Stimulated activated naive CD4-positive, alpha-beta T cell treated with Interleukin-2 at 50 U/mL for 16 hours (primary cell): ENCODE measurements at places on chromosomes 12 and 14.

- no peak for DNase-seq
Observed at GRCh38 chr14:74135426-74135825, 50.7 kb downstream of the LIN52 start.

GRCh38 chr12:80778005-80778541 lies 61.4 kb downstream of the MYF5 start:
- DNase-seq: no peak

DNA sequence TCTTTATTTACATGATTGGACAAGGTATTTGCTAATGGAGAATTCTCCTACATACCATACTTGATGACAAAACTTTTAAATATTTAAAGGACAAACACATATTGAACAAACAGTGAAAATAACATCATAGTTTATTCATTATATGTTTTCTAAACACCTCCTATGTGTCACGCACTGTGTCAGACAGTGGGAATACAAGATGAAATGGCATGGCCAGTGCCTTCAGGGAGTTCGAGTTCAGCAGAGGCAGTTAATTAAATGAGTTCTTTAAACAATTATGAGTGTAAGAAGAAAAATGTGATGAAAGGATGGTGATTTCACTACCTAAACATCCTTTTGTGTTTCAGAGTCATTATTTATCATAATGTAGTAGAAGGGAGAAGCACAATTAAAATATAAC lies 159.8 kb downstream of the KCNH5 start:
- DNase-seq: no peak

DNA sequence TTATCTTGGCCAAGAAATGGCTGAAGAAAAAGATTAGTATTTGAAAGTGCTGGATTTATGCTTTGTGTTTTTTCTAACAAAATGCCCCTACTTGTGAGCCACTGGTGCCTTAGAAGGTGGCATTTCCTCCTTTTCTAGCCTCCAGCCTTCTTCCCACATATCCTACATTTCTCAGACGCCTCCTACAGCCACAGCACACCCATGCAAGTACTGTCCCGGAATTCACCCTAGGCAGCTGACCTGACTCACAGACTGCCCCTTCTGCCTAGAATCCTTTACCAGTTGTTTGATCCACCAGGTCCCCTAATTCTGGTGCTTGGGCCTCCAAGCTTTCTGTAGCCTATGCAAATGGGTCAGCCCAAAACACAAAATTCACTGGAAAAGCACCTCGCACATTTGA lies 166.0 kb downstream of the FOXN3 start:
- no peak for DNase-seq

GRCh38 chr12:106736051-106736957 lies 38.2 kb upstream of the RIC8B start:
- no peak for DNase-seq

- no peak for DNase-seq
Observed at GRCh38 chr12:104737791-104738301, 220.2 kb downstream of the SLC41A2 start.

DNA sequence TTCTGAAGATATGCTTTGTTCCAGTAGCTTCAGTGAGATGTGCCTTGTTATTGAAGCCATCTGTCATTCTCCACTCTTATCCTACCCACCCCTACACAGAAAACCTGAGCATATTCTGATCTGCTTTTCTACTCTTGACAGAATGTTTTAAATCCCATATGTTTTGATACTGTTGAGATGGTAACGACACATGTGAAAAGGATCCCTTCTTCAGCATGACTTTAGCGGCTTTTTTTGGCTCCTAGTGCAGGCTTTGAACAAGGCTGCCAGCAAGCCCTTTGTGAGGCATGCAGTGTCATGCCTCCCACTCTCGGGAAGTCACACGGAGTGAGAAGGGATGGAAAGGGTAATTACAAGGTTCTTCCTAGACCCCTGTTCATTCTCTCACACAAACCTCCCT lies 228.8 kb upstream of the RGS6 start:
- no peak for DNase-seq

DNA sequence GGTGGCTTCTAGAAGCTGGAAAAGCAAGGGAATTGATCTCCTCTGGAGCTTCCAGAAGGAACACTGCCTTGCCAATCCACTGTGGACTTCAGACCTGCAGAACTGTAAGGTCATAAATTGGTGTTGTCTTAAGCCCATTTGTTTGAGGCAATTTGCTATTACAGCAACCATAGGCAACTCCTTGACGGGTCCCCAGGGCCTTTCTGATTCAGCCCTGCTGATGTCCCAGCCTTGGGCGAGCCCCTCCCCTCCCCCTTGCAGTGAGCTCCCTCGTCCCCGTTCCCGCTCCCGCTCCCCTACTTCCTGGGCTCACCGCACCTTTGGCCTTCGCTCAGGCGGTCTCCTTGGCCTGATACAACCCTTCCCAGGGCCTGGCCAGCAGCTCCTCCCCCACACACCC lies 18.9 kb upstream of the DIO3 start:
- no peak for DNase-seq

DNA sequence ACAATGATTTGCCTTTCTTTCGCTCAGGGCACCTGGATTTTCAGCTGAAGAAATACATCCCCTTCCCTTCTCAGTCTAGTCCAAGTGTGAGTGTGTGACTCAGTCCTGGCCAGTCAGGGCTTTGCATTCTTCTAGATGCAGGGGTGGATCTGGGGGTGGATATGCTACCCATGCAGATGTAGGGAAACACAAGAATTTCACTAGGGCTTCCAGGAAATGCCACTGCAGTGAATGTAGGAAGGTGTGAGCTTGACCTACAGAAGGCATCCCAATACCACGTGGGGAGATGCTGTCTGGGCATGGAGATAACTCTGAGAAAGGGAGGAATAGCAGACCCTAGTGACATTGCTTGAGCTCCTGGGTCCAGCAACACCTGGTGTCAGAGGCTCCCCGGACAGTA lies 404.2 kb downstream of the GLT1D1 start:
- no peak for DNase-seq

- DNase-seq: no peak
Observed at GRCh38 chr12:64691795-64692583, 67.2 kb downstream of the GNS start.

- DNase-seq: no peak
Observed at GRCh38 chr14:81416981-81417380, 16.9 kb upstream of the STON2 start.

GRCh38 chr12:59689776-59690175 lies 93.9 kb downstream of the SLC16A7 start:
- DNase-seq: no peak

DNA sequence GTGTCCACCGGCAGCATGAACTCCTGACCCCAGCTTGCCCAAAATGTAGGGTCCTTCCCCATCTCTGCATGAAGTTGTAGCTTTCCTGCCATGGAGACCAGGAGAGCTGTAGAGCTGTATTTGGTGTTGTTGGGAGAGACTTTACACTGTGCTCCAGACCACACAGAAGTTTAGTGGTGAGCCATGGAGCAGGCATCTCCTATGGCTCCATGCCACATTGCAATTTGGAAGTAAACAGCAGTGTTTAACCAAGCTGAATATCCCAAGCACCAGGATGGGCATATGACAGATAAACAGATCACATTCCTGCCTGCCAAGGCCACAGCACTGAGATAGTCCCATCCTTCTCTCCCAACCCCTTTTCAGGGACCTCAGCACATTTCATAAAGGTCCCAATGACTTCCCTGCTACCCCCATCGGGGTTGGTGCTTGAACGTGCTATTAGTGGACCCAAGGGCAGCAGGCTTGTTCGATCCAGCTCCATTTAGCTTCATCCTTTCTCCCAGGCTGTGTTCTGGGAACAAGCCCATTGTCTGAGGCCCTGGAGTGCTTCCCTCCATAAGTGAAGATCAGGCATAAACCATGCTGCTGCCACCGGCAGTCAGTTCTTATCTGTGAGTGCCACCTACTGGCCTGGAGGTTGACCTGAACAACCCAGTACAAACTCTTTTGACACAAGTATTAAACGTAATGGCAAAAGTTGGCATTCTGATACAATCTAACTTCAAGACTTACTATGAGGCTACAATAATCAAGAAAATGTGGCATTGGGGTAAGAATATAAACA lies 172.3 kb upstream of the ATXN7L3B start:
- no peak for DNase-seq

DNA sequence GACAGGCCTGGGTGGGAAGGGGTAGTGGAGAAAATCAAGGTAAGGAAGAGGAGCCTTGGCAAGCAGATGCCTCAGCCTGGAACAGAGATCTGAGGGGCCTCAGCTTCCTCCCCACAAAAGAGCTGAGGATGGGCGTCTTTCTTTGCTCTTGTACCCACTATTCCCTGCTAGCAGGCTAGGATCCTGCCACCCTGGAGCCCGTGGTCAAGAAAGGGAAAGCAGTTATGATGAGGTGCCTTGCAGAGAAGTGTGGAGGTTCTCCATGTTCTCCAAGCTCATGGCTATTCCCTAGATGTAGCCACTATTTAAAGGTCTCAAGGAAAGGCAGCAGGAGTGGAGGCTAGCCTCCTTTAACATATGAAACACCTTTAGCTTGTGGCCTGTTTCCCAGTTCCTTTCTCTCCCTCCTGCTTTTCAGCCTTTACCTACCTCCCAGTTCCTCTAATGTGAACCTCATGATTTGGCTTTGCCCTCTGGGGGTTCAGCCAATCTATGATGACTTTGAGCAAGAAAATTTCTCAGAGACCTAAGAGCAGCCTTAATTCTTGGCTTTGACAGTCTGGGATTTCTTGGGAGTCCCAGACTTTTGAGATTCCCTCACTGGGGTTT lies 1.1 kb downstream of the IKZF4 start:
- DNase-seq: no peak

DNA sequence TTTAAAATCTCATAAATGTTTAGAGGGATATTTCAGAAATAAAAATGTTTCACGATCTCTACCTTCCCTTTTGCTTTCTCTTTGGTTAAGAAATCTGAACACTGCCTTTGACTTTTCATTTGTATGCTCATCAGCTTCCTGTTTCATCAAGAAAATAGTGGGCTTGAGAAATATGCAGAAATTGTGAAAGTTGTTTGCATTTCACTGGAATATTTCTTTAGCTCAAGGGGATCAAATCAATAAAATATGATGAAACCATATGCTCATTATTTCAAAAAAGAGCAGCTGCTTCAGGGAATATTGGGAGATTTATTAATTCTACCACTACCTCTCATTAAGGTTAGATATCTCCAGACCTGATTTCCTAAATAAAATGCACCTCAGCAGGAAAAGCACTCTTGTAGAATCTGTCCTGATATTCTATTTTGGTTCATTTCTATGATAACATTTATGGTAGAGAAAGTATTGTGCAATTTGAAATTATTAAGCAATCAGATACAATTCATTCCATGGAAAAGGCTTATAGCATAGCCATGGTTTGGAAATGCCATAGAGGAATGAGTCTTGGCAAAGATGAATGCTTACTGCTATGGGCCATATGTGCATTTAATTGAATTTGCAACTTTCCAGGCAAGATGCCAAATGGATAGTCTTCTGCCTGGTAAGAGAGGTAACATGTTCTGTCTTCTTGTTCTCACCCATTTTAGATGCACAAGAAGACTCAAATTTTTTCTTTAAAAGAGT lies 212.6 kb upstream of the SLC16A7 start:
- DNase-seq: no peak

GRCh38 chr14:87179936-87180335 lies 813.0 kb downstream of the GALC start:
- DNase-seq: no peak

GRCh38 chr14:45970621-45971020 lies 681.0 kb downstream of the RPL10L start:
- no peak for DNase-seq

DNA sequence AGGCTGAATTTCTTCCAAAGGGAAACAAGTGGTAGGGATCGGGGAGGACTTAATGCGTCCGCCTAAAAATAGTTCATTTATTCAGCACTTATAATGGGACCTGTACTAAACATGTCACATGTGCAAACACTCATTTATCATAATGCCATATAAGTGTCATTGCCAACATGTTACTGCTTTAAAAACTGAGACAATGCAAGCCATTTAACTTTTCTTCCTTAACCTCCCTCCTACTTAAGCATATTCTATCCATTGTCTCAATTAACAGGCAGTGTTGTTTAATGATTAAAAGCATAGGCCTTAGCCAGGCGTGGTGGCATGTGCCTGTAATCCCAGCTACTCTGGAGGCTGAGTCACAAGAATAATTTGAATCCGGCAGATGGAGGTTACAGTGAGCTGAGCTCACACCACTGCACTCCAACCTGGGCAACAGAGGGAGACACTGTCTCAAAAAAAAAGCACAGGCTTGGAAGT lies 13.5 kb upstream of the SCFD1 start:
- DNase-seq: no peak

DNA sequence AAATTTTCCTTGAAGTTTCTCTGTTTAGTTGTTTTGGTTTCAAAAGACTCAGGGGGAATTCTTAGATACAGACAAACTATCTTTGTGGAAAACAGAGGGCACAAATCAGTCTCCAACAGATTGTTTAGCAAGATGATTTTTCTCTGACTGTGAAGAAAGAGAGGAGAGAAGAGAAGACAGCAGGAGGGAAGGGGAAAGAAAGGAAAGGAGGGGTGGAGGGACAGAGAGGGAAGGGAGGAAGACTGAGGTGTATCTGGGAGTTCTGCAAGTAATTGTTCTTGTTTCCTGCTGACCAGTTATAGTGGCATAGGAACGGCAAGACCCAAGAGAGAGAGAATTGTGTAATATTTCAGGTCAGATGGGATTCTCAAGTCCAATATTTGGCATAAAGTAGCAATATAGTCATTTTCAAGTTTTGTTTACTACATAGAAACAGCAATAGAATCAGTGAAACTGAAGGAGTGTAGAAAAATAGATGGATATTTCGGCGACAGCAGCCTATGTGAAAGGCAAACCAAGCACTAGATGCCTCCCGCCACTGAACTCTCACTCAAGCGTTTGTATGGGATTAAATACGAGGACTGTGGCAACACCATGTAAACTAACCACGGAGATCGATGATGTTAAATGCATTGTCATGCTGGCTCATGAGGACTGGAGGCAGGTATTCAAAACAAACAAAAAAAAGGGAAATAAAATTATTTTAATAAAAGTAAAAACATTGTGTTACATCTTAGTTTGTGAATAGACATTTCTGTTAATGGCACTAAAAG lies 342.5 kb downstream of the SLC16A7 start:
- DNase-seq: no peak

- no peak for DNase-seq
Observed at GRCh38 chr14:72024504-72024903, 92.3 kb downstream of the RGS6 start.

- no peak for DNase-seq
Observed at GRCh38 chr12:65093606-65094005, 27.5 kb downstream of the WIF1 start.

GRCh38 chr12:113514602-113515001 lies 42.9 kb upstream of the LHX5 start:
- no peak for DNase-seq

DNA sequence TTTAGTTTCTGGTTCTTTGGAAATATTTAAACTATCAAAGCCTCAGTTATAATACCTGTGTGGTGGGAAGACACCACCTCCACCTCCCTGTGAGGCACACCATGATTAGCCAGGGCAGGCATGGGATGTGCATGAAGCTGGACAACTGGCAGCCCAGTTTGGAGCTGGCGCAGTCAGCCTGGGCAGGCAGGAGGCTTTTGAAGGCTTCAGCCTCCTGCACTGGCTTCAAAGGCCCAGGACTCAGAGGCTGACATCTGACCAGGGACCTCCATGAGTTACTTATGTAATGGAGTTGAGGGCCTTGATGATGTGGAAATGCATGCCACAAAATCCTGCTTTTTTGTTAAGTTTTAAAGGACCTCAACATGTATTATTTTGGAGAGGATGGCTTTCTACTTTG lies 30.3 kb downstream of the C14orf132 start:
- no peak for DNase-seq

- DNase-seq: no peak
Observed at GRCh38 chr14:36019126-36019525, 157.4 kb downstream of the PTCSC3 start.

GRCh38 chr14:89166633-89167032 lies 250.4 kb downstream of the FOXN3 start:
- DNase-seq: no peak
